ENCODE measurements at places on chromosomes 3 and 15. TPM values are rescaled to one million over a fixed set of nuclear protein-coding genes. Genes with fewer than 3 reads are reported as not detected.

GRCh38 chr3:44584646-44585501 is at the start of gene ZNF660:
Gene ZNF660 (plus strand): TSS chr3:44584964. CDS start chr3:44594194, 9,230 bp downstream.
- peak; percentile 6 for DNase-seq

Gene HRH1
- total RNA-seq: 4.6 TPM

GRCh38 chr15:42593143-42593542 is 17.7 kb downstream of the STARD9 start:
- DNase-seq: no peak

DNA sequence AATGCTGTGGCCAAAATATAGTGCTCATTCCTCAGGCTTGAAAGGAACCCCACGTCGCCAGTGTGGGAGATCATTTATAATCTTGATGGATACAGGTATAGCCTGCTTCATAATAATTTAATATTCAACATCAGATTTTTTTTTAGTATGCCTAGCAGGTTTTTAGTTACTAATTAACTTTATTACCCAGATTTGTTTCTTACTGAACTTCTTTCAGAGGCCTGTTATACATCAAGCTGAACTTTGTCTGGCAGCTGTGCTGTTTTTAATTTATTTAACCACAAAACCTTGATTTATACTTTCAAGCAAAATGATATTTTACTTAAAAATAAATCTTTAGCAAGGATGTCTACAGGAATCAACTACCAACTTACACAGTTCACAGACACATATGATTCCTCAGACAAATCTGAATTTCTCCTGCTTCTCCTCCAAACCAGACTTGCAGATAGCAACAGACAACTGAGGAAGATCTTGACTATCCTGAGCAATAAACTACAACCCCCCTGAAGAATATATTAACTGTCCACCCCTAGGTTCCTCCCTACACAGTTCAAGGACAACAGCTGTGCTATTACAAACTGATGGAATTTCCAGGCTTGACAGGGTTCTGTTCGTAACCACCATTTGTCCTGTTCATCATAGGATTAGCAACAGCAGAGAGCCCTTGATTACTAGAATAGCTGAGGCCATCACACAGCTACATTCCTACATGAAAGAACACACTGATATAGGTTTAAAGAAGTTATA is 610 bp downstream of the MAP4 start:
- no peak for DNase-seq

- DNase-seq: no peak
These were observed 37.8 kb downstream of the B3GALNT1 start for GRCh38 chr3:161067335-161067734.

DNA sequence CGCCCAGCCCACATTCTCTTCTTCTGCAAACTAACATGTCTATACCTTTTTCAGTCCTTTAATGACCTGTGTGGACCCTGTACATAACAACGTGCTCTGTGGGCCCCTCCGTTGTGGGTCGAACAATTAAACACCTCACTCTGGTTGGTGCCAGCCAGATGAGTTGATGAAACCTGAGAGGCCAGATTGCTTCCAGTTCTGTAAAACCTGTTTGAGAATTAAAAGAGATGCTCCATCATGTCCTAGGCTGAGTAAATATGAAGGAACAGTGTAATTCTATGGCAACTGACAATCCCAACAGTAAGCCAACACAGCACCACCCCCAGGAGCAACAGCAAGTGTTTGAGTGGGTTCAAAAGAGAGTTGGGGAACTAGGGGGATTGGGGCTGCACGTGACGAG is 5.7 kb upstream of the THBS1 start:
- no peak for DNase-seq

DNA sequence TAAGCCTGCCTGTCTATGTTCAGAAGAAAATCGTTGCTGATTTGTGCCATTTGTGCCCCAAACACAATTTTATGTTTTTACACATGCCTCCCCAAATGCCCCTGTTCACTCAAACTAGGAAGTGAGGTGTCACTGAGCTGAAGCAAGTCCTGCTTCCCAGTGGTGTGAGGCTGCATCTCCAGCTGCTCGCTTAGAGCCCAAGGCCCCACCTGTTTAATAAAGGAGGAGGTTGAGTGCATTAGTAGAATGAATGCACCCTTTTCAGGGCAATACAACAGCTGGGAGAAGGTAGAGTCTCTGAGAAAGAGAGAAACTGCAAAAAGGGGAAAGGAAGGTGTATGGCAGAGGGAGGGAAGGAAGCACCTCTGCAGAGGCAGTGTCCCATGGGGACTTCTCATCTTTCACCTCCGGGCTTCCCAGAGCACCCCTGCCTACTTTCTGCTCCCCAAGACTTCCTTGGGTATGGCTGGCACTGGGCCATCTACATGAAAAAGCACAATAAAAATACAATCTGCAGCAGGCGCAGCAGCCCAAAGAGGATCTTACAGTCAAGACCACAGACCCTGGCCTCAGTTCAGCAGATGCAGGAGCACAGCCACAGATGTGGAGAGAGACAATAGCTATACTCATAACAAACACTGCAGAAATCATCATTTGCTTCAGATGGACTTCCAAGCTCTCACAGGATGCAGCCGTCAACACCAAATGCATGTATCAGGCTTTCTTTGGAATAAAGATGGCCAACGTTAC is 165.9 kb downstream of the POLR2M start:
- DNase-seq: no peak

- DNase-seq: no peak
These were observed 183.7 kb upstream of the LRRN1 start for GRCh38 chr3:3615533-3615932.

Gene MESP2
- total RNA-seq: not detected

Gene SIAH2
- 124 TPM for total RNA-seq

- DNase-seq: no peak
These were observed 61.9 kb downstream of the CGGBP1 start for GRCh38 chr3:87996882-87997281.

DNA sequence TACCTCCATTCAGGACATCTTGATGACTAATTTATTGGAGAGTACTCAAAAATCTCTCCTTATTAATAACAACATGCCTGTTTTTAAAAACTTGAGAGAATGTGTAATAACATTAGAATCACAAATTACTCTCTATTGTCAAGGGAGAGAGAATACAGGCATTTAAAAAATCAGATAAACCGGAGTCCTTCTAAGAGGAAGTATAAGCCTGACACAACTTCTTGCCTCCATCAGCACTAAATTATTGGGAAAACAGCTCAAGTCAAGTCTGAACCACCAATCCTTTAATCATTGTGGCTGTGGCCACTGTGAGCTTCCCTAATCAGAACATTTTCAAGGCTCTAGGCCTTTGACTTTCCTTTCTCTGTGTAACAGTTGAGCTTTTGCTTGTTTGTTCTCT is 38.0 kb downstream of the SSR3 start:
- no peak for DNase-seq

Gene VGLL3
- not detected for total RNA-seq

DNA sequence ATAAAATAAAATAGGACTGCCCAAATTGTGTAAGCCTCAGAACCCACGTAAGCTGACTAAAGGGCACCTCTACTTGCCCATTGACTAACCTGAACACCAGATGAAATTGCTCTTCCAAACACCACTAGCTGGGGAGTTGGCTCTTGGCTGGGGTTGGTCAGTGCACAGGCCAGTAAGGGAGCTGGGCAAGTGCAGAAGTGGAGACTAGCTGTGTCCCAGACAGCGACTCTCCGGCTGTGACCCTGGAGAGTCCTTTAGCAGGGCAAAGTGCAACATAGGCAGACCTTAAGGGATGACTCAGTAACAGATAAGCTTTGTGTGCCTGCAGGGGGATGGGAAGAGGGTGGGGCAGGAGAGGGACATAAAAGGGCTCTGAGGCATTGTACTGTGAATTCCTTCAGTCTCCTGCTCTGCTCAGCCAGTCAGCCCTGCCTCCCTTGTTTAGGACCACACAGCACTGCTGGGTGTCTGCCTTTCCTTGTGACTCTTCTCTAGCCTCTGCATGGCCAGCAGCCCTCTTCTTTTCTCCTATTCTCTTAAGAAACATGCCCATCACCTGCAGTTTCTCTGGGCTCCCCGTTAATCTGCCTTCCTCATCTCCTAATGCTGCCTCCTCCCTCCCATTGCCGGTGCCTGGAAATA is 13.2 kb downstream of the NR1I2 start:
- no peak for DNase-seq
